Nasal cavity respiratory epithelium epithelial cell of viscerocranial mucosa (primary cell): ENCODE measurements at places on chromosomes 12 and 14. TPM values are rescaled to one million over a fixed set of nuclear protein-coding genes. Genes with fewer than 3 reads are reported as not detected.

Gene RNF34
- total RNA-seq, result 69.0 and 70.8 TPM in 2 replicates

Gene PRIMA1
- total RNA-seq, result under 0.01 TPM in 1 of 2 replicates, not detected in the other

Gene MIP
- not detected in 2 replicates for total RNA-seq

Gene DCP1B
- 2.7 and 6.8 TPM in 2 replicates for total RNA-seq

Gene EFCAB11
- 1.7 and 2.2 TPM in 2 replicates for total RNA-seq

Gene TROAP
- total RNA-seq, result 0.07 and 3.1 TPM in 2 replicates

Gene LMO3
- total RNA-seq, result 0.07 and 0.34 TPM in 2 replicates

Gene PROX2
- total RNA-seq, result not detected in 2 replicates

Gene BCL2L14
- total RNA-seq, result not detected in 2 replicates

Gene FOXA1
- 8.2 and 8.3 TPM in 2 replicates for total RNA-seq

Gene KLRK1
- total RNA-seq, result 0.07 TPM in 1 of 2 replicates, not detected in the other

Gene C12orf54
- 3.5 and 5.1 TPM in 2 replicates for total RNA-seq

Gene SLC17A8
- not detected in 2 replicates for total RNA-seq

Gene CTSG
- total RNA-seq, result not detected in 2 replicates

Gene TAS2R31
- 0.68 and 5.6 TPM in 2 replicates for total RNA-seq

Gene MOK
- 2.4 and 5.8 TPM in 2 replicates for total RNA-seq

Gene CYP27B1
- total RNA-seq, result 1.5 and 4.1 TPM in 2 replicates

Gene GLT1D1
- not detected in 2 replicates for total RNA-seq
